ENCODE measurements at places on chromosomes 1 and 21. TPM values are rescaled to one million over a fixed set of nuclear protein-coding genes. Genes with fewer than 3 reads are reported as not detected.
A peak's percentile ranks its signal among the peaks of the same experiment; 100 is the strongest.

DNA sequence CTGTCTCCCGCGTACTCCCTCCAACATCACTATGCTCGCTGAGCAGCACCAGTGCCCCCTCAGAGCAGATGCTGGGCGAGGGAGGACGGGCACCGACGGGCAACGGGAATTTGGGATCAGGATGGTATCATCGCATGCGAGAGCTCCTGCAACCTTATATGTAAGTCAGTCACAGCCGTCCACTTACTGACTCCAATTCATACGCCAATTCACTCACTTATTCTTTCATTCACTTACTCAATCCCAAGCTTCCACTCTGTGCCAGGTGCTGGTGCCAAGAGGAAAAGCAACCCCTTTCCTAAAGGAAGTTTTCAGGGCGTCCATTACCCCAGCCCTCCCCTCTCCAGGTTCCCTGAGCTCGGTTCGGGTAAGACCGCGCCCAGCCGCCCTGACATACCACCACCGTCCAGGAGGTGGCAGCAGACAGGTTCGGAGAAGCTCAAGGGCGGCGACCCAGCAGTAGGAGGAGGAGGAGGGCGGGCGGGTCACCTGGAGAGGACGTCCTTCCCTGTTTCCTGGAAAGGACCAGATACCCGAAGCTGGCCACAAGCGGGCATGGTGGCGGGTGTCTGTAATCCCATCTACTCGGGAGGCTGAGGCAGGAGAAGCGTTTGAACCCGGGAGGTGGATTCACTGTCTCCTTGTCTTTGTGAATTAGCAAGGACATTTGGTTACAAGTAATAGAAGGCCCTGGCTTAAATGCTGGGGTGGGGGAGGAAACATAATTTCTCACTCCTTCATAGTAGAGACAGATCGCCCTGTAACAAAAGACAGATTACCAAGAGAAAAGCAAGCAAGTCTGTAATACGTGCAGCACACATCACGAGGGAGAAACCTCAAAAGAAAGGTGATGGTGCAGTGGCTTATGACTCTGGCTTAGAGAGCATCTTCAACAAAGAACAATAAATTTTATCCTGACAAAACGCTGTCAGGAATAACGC is 7.6 kb upstream of the IL22RA1 start:
- peak; percentile 41 for DNase-seq

GRCh38 chr1:25031966-25032667 is 102.0 kb upstream of the RUNX3 start:
- DNase-seq: no peak

DNA sequence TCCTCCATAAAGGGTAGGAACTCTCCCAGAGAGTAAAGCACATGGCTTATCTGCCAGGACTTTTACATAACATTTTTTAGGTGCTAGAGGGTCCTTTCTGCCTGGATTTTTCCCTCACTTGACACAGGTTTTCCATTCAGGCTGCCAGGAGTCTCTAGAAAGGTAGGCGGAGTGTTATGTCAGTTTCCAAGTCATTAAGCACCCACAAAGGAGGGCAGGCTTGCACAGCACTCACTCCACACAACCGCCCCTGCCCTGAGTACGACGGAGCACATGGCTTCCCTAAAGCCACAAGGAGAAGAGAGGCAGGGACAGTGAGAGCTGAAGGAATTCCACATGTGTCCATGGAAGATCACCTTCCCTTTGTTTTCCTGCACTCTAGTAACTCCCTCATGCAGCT is 55.7 kb downstream of the CAPZB start:
- no peak for DNase-seq

DNA sequence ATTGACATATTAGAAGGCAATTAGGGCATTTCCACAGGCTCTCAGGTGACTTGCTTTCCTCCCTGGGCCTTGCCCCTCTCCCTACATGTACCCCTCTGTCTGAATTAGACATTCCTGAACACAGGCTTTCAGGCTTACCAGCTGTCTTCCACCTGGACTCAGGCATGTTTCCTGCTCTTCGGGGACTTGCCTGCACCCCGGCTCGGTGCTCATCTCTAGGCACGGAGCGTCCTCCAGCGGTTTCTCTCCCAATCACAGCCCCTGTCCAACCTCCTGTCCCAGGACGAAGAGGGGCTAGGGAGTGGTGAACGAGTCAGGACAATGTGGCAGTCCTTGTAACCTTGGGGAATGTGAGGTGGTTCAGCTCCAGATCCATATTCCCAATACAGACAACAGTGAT is 4.2 kb downstream of the PROK1 start:
- DNase-seq: no peak

DNA sequence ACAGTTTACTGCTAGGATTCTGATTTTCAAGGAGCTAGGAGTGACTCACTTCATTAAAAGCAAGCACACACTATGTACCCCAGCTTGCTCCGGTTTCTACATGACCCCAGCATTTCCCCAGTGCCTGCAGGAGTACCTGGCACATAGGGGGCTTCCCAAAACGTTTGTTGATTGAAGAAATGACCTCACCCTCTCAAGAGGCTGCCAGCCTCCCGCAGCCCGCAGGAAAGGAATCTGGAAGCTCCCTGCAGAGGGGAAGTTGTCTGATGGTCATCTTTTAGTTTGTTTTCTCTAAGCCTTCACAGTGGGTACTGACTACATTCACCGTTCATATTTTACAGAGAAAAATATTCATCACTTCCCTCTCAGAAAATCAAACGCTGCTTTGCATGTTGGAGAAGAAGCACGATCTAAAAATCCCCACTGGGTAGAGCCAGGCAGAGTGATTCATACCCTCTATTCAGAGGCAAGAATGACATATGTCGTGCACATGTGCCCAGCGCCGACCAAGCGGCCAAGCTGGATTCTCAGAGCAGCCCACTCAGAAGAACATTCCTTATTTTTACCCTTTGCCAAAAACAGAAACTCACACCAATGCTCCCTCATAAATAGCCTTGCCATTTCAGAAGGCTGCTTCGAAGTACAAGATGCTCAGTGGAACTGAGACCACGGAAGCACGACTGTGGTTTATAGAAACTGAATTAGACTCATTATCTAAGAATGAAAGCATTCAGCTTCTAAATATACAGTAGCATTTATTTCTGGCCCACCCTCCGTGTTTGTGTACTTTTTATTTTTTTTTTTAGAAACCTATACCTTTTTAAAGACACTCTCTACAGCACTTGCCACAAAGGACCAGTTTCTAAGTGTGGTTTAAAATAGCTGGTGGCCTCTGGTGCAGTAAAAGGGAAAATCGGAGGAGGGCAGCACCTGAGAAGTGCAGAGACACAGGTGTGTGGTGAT is 143.2 kb downstream of the MIS18A start:
- DNase-seq: peak; percentile 89

DNA sequence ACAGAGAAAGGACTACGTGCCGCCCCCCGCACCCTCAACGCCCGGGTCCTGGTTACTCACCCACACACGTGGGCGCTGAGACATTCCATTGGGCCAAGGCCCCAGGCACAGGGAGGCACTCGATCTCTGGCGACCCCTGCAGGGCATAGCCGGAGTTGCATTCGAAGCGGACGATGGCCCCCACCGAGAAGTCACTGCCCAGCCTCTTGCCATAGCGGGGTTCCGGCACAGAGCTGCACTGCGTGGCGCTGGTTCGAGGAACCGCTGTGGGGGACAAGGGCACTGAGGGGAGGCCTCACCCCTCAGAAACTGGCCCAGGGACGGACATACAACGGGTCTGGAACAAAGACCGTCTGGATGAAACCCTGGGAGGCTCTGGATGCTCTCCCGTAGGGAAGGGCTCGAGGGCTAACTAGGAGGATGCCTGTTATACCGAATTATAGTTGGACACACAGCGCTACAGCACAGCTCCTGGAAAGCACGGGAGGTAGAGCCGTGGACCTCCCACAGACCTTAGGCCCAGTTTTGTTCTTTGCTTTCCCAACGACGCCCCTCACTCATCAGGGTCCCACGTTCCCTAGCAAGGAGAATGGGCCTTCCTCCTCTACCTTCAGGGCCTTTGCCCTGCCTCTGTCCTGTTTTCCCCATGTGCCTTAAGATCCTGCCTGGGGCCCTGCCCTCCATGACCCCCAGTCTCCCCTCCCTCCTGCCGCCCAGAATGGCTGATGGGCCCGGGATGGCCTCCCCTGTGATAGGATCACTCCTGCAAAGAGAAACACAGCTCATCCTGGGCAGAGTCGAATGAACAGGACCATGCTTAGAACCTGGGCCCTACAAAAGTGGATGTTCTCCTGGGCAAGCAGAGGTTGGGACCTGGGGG is 152.8 kb downstream of the ZSCAN20 start:
- no peak for DNase-seq

CDKN2C gene
- total RNA-seq: 18.1 TPM
